ENCODE measurements at places on chromosomes 6 and 20.
A peak's percentile ranks its signal among the peaks of the same experiment; 100 is the strongest.

DNA sequence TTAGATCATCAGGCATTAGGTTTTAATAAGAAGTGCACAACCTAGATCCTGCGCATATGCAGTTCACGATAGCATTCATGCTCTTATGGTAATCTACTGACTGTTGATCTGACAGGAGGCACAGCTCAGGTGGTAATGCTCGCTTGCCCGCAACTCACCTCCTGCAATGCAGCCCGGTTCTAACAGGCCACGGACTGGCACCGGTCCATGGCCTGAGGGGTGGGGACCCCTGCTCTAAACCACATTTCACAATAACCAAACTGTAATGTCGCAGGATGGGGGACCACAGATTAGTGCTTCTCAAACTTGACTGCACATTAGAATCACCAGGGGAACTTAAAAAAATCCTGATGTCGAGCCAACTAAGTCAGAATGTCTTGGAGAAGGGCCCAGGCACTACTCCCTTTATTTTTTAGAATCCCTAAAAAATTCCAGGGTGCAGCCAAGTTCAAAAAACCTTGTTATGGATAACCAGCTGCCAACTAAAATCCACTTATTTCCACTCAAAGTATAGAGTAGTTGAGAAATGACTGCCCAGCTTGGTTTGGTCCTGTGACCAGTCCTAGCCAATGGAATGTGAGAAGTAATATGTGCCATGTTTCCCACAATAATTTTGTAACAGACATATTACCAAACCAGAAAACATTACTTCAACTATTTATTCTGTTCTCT, 3.1 kb downstream of the SHPRH start:
- DNase-seq = no peak

DNA sequence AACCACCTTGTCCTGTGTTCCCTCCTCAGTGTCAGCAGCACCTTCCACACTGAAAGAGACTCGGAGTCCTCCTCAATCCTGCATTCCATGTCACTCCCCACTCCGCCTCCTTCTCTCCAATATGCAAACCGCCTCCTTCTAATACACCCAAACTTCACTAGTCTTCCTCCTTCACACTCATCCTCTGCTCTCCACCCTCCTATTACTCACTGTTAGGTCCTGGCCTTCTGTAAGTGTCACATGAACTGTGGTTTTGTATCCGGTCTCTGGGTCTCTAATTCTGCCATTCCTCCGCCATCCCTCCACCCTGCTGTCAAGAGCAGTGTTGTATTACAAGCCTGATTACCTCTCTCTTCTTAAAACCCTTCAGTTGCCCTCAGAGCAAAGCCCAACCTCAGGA, 200.5 kb upstream of the CDYL start:
- no peak for DNase-seq

- no peak for DNase-seq
Measured at GRCh38 chr6:15344831-15345230, 99.0 kb downstream of the JARID2 start.

DNA sequence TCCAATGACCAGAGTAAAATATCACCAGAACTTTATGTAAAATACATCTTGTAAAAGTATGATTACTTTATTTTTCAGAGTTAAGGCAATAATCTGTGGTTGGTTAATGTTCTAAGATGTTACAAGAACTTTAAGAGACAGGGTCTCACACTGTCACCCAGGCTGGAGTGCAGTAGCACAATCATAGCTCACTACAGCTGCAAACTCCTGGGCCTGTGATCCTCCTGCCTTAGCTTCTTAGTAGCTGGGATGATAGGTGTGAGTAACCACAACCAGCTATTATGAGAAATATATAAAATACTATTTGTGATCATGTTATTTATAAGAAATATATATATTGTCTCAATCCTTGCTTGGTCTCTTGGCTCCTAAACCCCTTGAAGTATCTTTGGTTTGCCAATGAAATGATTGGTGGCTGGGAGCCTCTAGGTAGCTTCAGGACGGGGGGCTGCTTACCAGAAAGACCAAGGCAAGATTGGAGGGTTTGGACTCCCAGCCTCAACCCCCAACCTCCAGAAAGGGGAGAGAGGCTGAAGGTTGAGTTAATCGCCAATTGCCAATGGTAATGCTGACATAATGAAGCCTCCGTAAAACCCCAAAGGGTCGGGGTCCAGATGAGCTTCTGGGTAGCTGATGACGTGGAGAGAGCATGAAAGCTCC, 15.4 kb downstream of the SOD2 start:
- DNase-seq = no peak

DNA sequence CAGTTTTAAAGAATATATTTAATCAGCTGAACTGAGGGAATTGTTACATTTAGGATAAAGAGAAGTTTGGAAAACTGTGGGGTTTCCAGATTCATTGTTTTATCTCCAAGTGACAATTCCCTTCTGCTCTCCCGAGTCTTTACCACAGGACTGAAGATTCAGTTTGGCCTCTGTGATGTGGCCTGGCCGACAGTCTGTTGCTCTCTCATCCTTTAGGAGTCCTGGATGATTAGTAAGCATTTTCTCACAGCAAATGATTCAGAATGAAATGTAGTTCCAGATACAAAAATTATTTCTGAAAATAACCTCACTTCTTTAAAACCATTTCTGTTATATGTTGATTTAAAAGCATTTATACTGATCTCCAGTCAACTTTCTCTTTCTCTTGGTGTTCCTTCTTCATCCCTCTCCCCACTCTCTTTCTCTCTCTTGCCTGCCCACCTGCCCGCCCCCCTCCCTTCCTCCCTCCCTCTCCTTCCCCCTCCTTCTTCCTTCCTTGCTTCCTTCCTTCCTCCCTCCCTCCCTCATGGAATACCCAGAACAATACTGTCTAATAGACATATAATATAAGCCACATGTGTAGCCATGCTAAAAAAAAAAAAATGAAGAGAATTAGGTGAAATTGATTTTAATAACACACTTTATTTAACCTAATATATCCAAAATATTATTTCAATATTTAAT, 254.9 kb downstream of the PRL start:
- no peak for DNase-seq

DNA sequence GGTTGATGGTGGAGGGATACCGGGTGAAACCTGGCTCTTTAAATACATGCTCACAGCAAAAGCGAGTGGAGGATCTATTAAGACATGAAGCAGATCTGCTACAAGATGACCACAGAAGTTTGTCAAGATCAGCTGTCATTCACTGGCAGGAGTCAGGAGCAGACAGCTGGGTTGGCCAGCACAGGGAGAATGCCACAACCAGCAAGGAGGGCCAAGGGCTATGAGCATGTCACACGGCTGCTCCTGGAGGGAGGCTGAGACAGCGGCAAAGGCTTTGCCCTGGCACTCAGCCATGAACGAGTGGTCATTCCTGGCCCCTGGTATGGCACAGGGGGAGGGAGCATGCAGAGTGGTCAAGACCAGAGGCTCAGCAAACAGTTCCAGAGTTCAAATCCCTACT, 77.6 kb downstream of the POPDC3 start:
- no peak for DNase-seq

DNA sequence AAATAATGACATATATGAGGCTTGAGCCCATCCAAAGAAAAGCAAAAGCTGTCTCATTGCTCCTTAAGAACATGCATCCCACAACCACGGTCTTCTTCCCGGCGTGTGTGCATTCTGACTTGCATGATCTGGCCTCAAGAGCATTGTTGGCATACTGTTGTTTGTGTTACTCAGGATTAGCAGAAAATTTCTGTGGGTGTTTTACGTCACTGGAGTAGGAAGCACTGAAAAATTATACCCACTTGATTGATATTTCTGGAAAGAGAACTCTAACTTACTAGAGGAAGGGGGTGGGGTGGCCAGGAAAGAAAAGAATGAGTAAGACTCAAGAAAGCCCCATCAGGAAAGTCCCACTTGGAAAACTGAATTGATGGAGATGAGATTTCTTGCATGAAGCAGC, 326.2 kb upstream of the PRDM1 start:
- no peak for DNase-seq

- no peak for DNase-seq
Measured at GRCh38 chr6:38095054-38095453, 275.5 kb downstream of the ZFAND3 start.

- no peak for DNase-seq
Measured at GRCh38 chr6:145648149-145648548, 87.2 kb downstream of the EPM2A start.

- DNase-seq = no peak
Measured at GRCh38 chr6:118932421-118932820, 2.5 kb downstream of the MCM9 start.

DNA sequence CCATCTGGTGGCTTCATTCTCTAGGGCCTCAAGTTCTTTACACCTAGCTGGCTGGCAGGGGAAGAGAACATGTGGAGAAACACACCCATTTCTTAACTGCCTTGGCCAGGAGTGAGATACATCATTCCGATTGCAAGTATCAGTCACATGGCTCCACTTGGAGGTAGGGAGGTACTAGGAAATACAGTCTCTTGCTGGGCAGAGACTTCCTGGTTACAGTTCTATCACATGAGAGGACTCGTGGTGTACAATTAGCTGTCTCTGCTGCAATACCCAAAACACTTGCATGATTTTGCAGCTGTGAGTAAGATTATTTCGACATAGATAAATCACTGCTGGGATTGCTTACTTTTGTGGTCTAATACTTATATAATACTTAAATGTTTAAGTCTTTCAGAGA, 51.1 kb downstream of the GTF2H5 start:
- no peak for DNase-seq

DNA sequence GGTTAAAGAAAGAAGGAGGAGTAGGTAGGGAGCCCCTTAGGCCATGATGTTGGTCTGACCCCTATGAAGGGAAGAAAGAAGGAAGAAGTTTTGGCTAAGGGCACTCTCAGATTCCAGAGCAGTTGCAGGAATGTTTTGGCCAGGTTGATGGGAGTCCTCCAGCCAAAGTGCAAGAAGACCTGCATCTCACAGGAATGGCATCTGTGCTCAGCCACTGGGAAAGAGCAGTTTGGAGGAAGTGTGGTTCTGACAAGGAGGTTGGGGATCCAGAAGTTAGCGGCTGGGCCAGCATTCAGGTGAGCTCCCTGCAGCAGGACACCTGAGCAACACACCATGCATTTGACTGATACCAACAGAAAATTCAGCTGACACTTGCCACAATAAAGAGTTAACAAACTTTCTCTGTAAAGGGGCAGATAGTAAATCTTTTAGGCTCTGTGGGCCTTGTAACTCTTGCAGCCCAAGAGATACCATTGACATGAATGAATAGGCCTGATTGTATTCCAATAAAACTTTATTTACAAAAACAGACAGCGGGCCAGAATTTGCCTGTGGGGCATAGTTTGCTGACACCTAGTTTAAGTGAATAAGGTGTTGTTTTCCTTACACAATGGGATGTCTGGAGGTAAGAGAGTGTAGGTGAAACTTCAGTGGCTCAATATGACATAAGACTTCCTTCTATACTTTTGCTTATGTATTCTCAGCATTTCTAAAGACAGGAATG, 71.0 kb downstream of the EDN1 start:
- DNase-seq = no peak

GRCh38 chr6:88165844-88166492, at the start of gene CNR1:
CNR1 (minus strand) TSS chr6:88166347; CDS start chr6:88145274, 21,073 bp downstream.
- DNase-seq = no peak

- no peak for DNase-seq
Measured at GRCh38 chr20:16497896-16498295, 75.4 kb downstream of the KIF16B start.

- no peak for DNase-seq
Measured at GRCh38 chr6:153001767-153002612, 519 bp downstream of the MTRF1L start.

- DNase-seq = no peak
Measured at GRCh38 chr6:164947164-164947563, 362.2 kb downstream of the C6orf118 start.

GRCh38 chr20:10649797-10650160, 24.0 kb downstream of the JAG1 start:
- DNase-seq = no peak

- DNase-seq = no peak
Measured at GRCh38 chr6:22925304-22925835, 356.0 kb downstream of the HDGFL1 start.

DNA sequence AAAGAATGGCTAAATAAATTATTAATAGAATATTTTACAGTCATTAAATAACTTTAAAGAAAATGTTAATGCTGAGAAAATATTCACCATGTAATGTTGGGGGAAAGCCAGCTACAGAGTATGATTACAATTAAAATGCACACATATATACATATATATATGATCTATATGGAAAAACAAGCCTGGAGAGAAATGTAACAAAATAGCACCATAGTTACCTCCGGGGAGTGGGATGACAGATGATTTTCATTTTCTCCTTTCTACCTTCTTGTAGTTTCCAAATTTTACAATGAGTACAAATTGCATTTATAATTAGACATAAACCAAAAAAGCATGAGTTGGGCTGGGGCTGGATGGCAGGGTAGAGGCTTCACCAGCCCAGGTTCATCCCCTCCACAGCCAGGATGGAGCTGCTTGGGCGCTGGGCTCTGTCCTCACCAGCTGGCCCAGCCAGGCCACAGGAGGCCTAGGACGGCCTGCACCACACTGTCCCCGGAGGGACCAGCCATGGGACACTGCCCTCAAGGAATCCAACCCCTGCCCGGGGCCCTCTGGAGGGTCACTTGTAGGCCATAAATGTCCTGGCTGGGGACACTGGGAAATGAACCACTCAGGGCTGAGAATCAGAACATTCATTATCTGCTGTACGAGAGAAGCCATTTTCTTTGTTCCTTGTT, 10.3 kb downstream of the C20orf203 start:
- DNase-seq = no peak

- no peak for DNase-seq
Measured at GRCh38 chr20:49966861-49967260, 15.9 kb upstream of the SNAI1 start.

GRCh38 chr6:135163440-135163738, 17.7 kb upstream of the MYB start:
- DNase-seq = peak; percentile 79

GRCh38 chr20:43389839-43390626, 67.7 kb upstream of the SRSF6 start:
- DNase-seq = no peak

DNA sequence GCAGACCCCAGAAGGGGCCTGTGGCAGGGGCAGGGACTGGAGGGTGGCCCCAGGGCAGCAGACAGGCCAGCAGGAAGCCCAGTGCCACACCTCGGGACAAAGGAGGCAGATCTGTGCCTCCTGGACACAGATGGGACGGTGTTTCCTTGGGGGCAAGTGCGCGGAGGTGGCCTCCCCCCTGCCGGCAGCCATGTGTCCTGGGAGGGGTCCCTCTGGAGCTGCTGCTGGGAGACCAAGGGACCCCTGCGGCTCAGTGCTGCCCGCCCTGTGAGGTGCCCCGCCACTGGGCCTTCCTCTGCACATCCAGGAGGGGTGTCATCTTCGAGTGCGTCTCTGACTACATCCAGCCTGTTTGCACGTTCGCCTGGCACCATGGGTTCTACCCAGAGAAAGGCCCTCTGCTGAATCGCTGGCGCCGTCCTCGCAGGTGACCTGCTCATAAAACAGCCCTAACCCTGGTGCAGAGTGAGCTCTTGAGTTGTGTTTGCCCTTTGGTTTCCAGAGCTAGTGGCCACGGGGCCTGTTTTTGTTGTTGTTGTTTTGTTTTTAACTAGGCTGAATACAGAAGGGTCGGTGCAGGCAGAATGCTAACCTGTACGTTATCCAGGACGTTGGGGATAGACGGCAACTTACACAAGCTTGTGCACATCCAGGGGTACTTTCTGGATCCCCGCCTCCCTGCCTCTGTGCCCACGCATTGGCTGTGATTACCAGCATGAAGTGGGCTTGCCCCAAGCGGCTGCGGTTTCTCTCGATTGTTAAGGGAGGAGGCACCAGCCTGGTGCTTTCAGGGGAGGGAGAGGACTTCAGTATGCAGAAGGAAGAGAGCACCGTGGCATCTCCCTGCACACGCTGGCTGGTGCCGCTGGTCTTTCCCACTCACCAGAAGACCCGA, 1.3 kb upstream of the KCNQ2 start:
- DNase-seq = no peak

GRCh38 chr20:23331450-23332350, 18.9 kb upstream of the NXT1 start:
- DNase-seq = no peak
